Activated CD4-positive, alpha-beta T cell treated with anti-CD3 and anti-CD28 coated beads for 36 hours (primary cell): ENCODE measurements at places on chromosomes 12 and 14. TPM values are rescaled to one million over a fixed set of nuclear protein-coding genes. Genes with fewer than 3 reads are reported as not detected.

The OR6C75 gene
- total RNA-seq = not detected

The MYO1A gene
- 2.4 TPM for total RNA-seq

The DIO3 gene
- total RNA-seq = not detected

The PROX2 gene
- total RNA-seq = 0.11 TPM

The VPS29 gene
- 84.4 TPM for total RNA-seq

The FITM1 gene
- not detected for total RNA-seq
